ENCODE measurements at places on chromosomes 2 and 18.

DNA sequence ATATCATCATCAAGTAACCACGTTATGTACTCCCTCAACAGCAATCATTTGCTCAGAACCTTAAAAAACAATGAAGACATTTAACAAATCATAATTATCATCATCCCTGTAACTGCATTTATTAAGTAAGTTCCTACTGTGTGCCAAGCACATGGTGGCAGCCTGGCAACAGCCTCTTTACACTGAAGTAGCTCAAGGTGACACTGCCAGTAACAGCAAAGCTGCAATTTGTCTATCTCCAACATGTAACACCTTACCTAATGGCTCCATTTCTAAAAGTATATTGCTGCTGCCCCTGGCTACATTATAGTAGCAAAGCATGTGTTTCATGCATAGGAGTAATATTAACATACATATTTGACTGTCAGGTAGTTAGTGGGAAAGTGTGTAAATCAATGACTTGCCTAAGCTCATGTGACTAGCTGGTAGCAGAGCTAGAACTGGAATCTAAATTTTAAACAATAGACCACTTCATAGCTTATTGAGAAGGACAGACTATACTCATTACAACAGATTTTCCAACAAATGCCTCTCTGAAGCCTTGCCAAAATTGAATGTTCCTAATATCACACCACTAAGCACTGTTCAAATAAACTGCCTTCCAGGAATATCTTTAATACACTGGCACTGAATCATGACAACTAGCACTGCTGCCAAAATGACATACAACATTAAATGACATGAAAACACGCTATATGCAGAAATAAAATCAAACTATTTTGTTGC, 86.7 kb downstream of the L3MBTL4 start:
- no peak for DNase-seq

DNA sequence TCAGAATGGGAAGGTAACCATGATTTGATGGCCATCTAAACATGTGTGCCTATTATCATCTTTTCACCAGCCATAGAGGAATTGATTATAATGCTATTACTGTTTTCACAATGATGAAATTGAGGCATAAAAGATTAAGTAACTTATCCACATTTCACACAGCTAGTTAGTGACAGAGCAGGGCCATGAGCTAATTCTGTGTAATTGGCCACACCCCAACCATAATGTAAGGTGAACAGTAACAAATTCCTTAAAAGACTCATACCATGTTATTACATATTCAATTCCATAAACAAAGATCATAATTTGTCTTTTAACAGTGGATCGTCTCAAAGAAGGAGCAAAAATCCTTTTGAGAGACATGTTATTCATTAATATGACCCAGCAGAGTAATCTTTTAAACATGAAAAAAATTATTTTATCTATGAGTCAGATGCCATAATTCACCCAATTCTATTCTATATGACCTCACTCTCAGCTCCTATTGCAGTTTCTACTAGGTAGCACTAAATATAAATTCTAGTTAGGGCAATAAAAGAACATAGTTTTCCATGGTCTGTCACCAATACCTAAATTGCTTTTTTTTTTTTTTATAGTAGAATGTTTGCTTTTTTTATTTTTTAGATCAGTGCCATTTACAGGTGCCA, 475.8 kb upstream of the SLC39A10 start:
- DNase-seq: no peak

DNA sequence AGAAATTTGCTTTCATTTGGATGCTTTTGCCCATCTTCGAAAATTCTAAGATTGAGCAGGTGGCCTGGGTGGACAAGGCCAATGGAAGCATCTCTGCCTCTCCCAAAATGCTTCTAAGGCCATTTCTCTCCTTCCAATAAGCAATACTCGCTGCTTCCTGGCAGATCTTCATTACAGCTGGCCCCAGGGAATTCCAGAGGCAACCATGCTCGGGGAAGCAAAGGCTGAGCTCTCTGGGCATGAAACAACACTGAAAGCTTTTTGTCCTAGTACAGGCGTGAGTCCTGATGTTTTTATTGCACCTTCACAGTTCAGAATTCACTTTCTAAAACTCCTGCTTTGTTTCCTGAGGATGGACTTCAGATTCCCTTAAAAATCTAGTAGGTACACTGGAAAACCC, 11.8 kb upstream of the NEDD4L start:
- DNase-seq: no peak

GRCh38 chr18:33937270-33937816, 287.4 kb downstream of the NOL4 start:
- DNase-seq: no peak

DNA sequence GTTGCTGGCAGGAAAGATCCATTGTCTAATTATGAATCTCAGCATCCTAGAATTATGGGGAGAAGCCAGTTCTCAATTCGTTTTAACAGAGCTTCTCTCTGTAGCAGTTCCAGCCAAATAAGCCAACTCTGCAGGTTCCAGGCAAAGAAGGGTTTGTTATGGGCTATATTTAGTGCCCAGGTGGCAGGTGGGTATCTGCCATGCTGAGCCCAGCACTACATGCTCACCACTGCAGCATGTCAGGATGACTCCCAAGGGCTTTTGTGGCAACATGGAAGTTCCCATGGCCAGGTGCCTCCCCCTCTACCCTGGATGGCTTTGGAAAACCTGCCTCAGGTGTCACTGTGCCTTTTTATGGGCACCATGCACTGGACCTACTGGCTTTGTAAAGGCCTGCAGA, 137.7 kb upstream of the MSH6 start:
- no peak for DNase-seq

GRCh38 chr2:200406379-200406778, 99.9 kb downstream of the SPATS2L start:
- DNase-seq: no peak

Data from HS-27A (cell line).